ENCODE measurements at places on chromosomes 5 and 9.

DNA sequence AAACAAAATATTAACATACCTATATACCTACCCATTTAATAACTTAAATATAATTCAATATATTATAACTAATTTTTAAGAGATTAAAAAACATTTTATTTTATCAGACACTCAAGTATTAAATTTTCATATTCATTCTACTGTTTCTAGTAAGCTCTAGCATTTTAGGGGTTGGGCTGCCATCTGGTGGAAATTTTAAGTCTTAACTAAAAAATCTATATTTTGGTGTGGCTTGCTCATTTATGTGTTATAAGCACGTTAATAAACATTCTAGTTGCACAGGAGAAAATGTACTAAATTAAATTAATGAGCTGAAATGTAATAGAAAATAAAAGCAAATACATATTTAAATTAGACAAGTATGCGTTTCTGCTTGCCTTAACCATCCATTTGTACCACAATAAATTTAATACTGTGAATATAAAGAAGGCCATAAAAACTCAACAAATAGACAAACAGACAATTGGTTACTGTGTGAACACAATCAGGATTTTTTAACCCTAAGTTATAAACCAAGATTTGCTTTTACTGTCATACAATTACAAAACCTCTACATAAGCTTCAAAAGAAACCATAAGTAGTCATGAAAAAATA is 1728.3 kb upstream of the CDH9 start:
- DNase-seq, result no peak

DNA sequence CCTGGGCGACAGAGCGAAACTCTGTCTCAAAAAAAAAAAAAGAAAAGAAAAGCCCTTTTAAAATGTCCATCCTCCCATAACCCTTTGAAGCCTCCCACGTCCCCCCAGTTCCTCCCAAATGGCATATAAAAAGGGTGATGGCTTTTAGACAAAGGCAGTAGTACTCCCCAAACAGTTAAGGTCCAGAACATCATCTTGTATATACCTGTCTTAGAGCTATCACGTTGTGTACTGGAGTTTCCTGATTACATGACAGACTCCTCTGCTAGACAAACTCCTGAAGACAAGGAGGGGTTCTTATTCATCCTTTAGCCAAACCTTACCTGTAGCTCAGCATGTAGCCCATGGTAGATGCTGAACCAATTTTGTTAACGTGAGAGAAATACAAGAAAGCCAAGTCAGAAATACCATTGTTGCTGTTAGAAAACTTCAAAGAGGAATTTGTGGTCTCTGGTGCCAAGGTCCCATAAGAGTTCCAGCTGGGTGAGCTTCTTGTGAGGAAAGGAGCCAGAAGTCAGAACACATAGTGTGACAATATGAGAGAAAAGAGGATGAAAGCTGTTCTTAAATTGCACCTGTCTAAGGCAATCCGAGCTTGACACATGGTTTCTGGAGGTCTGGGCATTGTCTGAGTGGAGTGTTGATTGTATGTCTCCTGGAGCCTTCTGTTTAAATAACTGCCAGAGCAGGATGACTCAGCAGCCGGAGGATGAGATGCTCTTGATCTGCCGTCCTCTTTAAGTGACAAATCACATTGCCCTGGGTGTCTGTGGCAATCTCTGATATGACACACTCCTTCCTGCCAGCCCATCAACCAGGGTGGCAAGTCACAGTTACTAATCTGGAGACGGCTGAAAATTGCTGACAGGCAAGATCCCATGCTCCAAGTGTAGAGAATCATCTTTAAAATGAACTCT is 69.1 kb downstream of the ARRDC3 start:
- peak; percentile 83 for DNase-seq

DNA sequence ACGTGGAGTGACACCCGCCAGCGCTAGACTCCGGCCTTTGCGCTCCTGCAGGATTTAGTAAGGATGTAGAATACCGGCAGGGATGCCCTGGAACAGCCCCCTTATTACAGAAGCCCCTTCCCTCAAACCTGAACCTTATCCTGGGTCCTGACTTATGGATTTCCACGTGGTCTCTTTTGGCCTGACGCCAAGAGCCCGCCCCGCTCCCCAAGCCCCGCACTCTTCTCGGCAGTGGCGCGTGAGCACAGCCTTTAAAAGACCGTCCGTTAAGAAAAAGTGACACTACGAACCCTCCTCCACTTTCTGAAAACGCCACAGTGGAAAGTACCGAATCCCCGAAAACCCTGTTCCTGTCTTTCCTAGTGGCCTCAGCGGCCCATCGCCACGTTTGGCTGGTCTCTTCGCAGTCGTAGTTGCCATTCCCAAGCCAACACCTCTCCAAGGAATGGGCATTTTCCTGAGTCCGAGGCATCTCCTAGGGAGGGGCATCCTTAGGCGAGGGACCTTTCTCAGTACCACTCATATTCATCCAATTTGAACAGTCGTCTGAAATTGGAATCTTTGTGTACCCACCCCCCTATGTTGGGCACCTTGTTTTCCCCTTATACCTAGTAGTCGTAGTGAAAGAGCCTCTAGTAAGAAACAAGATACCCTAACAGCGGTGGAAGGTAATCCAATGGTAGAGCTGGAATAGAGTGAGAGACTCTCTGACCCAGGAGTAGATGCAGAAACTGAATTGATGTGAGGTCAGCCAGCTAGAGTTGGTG is 732 bp upstream of the MCIDAS start:
- DNase-seq, result no peak

GRCh38 chr9:127183814-127184582 is 61.6 kb upstream of the ANGPTL2 start:
- DNase-seq, result no peak

- no peak for DNase-seq
Measured at GRCh38 chr9:88049677-88050307, 75.5 kb upstream of the CDK20 start.
